ENCODE measurements at places on chromosomes 6 and 20.

GRCh38 chr6:13671548-13672127, 40.0 kb downstream of the RANBP9 start:
- H3K27ac ChIP-seq = no peak overlapping the region
- no peaks in the 10 kb centered on the region for H3K27me3 ChIP-seq
- peaks cover 11% of the 10 kb centered on the region for H3K4me1 ChIP-seq
- no peaks in the 10 kb centered on the region for H3K36me3 ChIP-seq

- H3K4me3 ChIP-seq = no peak overlapping the region
- DNase-seq = no peak
- H3K27ac ChIP-seq = no peak overlapping the region
- H3K4me1 ChIP-seq = peaks cover 10% of the 10 kb centered on the region
- H3K27me3 ChIP-seq = no peaks in the 10 kb centered on the region
These were observed 18.8 kb downstream of the DNMT3B start for GRCh38 chr20:32780749-32781655.

DNA sequence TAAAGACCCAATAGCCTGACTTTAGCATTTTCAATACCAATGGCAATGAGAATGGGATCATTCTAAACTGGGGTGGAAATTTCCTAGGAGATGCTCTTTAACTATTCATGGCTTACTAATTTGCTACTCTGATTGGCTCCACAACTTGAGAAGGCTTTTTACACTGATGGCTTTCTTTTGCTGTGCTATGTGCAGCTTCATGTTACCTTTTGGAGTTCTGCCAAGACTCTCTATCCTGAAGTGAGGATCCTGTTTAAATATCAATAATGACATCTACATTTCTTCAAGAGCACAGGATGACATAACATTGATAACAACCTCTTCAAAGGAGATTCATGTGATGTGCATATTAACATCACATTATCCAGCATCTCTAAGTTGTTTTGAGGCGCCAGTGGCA, 43.4 kb upstream of the SIRPG start:
- H3K36me3 ChIP-seq = no peaks in the 10 kb centered on the region
- H3K27me3 ChIP-seq = peaks cover 5% of the 10 kb centered on the region
- H3K4me3 ChIP-seq = no peak overlapping the region

GRCh38 chr6:149754548-149754947, 5.0 kb downstream of the PCMT1 start:
- no peaks in the 10 kb centered on the region for H3K36me3 ChIP-seq
- H3K27me3 ChIP-seq = no peaks in the 10 kb centered on the region
- DNase-seq = no peak
- H3K4me1 ChIP-seq = peaks cover 26% of the 10 kb centered on the region
- H3K4me3 ChIP-seq = no peak overlapping the region

DNA sequence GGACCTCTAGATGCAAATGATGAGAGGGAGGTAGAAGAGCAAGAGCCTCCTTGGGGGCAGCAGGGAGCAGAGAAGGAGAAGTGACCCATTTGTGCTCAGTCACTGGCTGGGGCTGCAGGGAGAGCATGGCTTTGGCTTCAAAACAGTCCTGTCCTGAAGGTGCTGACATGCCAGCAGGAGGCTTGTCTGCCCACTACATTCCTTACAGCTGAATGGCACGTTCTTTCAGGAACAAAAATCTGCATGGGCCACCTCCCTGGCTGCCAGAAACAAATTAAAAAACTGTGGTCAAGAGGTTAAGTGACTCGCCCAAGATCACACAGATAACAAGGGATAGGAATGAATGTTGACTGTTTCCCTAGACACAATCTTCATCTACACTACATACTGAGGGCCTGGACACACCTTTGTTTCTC, 188.8 kb downstream of the HIVEP2 start:
- no peak overlapping the region for H3K27ac ChIP-seq
- no peak overlapping the region for H3K4me3 ChIP-seq
- peaks cover 56% of the 10 kb centered on the region for H3K36me3 ChIP-seq
- H3K4me1 ChIP-seq = no peaks in the 10 kb centered on the region
- DNase-seq = no peak

DNA sequence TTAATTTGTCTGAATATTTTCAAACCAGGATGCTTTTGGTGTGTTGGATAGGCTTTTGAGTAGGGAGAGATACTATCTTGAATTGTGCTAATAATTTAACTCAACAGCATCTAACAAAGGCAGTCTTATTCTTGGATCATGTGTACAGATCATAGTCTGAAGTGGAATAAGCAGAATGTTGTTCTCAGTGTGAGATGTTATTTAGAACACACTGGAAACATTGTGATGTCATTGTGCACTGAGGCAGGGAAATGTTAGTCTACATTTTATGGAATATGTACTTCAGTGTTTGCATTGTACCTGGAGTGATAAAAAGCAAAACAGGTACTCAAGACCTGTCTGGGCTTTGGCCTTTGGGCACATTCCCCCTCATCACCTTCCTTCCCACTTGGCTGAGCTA, 35.0 kb downstream of the RNF144B start:
- no peaks in the 10 kb centered on the region for H3K27me3 ChIP-seq
- no peak for DNase-seq
- no peaks in the 10 kb centered on the region for H3K36me3 ChIP-seq
- H3K4me3 ChIP-seq = no peak overlapping the region

- no peak for DNase-seq
- H3K36me3 ChIP-seq = no peaks in the 10 kb centered on the region
- no peak overlapping the region for H3K4me3 ChIP-seq
- H3K4me1 ChIP-seq = peaks cover 24% of the 10 kb centered on the region
- H3K27me3 ChIP-seq = no peaks in the 10 kb centered on the region
These were observed 154.1 kb upstream of the SGK1 start for GRCh38 chr6:134472046-134472445.

GRCh38 chr6:29850011-29850553, 22.5 kb downstream of the HLA-G start:
- no peaks in the 10 kb centered on the region for H3K36me3 ChIP-seq
- DNase-seq = no peak

- H3K4me1 ChIP-seq = no peaks in the 10 kb centered on the region
- H3K4me3 ChIP-seq = no peak overlapping the region
- DNase-seq = no peak
- H3K27me3 ChIP-seq = no peaks in the 10 kb centered on the region
- H3K27ac ChIP-seq = no peak overlapping the region
- no peaks in the 10 kb centered on the region for H3K36me3 ChIP-seq
These were observed 49.5 kb downstream of the RPS12 start for GRCh38 chr6:132863895-132864294.

DNA sequence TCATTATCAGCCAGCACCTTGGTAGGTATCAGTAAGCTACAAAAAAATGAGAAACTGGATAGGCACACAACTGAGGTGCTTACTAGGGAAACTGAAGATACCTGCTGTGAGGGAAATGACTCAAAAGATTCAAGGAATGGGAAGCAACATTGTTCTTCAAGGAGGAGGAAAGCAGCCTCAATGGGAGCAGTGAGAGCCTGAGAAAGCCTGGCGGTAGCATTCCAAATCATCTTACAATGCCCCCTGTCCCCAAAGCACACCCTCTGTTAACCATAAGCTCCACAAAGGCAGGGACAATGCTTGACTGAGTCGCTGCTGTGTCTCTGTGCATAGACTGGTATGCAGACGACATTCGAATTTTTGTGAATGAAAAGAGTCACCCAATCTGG, 10.6 kb downstream of the PKHD1 start:
- H3K4me3 ChIP-seq = no peak overlapping the region
- H3K27ac ChIP-seq = no peak overlapping the region
- no peak for DNase-seq
- H3K27me3 ChIP-seq = peaks cover 6% of the 10 kb centered on the region
- no peaks in the 10 kb centered on the region for H3K36me3 ChIP-seq

DNA sequence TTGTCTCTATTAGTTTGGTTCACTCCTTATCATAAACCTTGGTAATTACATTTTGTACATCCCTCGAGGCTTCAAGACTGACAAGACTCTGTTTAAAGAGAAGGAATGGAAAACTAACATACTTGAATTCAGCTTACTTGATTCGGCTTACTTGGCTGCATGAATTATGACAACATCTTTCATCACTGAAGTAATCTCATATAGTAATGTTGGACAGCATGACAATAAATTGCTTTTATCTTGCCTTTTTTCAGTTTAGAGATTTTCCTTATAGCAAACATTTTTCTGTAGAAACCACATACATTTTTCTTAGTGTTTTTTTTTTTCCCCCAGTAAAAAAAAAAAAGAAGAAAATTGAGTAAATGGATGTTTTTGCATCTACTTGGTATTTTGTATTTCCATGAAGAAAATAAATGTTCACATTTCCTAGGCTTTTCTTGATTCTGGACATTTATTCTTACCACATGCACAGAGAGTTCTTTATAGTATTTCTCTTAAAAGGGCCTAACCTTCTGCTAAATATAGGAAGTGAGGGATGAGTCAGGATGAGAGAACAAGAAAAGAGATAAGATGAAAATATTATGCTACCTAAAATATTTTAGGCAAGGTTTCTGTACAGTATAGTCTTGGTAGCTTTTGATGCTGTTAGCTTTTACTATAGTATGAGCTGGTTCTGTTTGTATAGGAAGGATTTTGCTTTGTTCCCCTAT, 101.0 kb upstream of the HDGFL1 start:
- DNase-seq = no peak
- H3K27ac ChIP-seq = no peak overlapping the region
- H3K4me1 ChIP-seq = peaks cover 24% of the 10 kb centered on the region
- no peak overlapping the region for H3K4me3 ChIP-seq

- peaks cover 5% of the 10 kb centered on the region for H3K4me1 ChIP-seq
- H3K4me3 ChIP-seq = no peak overlapping the region
- no peaks in the 10 kb centered on the region for H3K36me3 ChIP-seq
- no peak for DNase-seq
- H3K27ac ChIP-seq = no peak overlapping the region
These were observed 262.1 kb downstream of the FOXC1 start for GRCh38 chr6:1871724-1872315.

DNA sequence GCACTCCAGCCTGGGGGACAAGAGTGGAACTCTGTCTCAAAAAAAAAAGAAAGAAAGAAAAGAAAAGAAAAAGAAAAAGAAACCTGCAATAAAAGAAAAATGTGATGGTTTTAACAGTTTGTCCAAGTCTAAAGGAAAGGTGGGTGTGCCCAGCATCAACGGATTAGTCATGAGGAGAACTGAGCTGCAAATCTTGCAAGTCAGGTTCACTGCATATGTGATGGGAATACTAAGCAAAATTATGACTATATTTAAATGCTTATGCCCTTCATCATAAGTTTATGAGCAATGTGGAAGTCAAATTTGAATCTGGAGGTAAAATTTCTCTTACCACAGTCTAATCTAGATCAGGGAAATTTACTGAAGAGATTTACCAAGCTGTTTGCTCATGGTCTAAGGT, 13.1 kb upstream of the CDK19 start:
- no peak overlapping the region for H3K27ac ChIP-seq
- no peaks in the 10 kb centered on the region for H3K36me3 ChIP-seq
- H3K4me3 ChIP-seq = no peak overlapping the region
- H3K4me1 ChIP-seq = no peaks in the 10 kb centered on the region
- H3K27me3 ChIP-seq = no peaks in the 10 kb centered on the region

DNA sequence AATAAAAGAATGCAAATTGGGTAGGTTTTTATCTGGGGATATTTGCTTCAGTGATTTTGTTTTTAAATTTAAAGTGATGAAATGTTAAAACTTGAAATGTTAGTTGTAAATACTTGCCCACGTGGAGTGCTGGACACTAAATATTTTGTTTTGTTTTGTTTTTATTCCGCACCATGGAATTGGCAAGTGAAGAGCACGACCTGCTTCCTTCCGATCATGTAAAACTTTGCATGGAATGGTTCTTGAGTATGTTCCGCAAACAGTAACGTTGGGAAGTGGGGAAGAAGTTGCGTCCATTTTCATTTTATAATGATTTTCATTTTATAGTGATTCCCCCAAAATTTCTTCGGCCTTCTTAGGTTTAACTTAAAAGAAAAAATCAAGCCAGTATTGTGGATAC, 765 bp downstream of the IRAK1BP1 start:
- DNase-seq = no peak
- H3K4me3 ChIP-seq = peak overlapping the region; percentile 97
- H3K4me1 ChIP-seq = peaks cover 19% of the 10 kb centered on the region
- H3K27ac ChIP-seq = no peak overlapping the region
- no peaks in the 10 kb centered on the region for H3K36me3 ChIP-seq
- H3K27me3 ChIP-seq = no peaks in the 10 kb centered on the region

DNA sequence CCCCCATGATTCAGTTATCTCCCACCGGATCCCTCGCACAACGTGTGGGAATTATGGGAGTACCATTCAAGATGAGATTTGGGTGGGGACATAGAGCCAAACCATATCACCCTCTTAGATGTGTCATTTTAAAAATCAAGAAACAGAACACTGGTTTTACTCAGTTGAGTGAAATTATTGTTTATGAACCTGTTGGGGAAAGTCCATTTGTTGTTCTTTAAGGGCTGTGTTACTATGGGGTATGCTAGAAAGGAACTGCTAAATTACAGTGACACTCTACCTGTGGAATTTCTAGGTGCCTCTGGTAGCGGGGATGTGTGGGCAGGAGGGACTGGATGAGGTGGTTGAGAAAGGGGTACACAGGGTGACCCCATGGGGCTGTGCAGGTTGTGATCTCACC, 28.9 kb downstream of the STX11 start:
- no peaks in the 10 kb centered on the region for H3K4me1 ChIP-seq
- H3K36me3 ChIP-seq = no peaks in the 10 kb centered on the region
- no peak overlapping the region for H3K4me3 ChIP-seq
- no peaks in the 10 kb centered on the region for H3K27me3 ChIP-seq

- no peak for DNase-seq
- no peak overlapping the region for H3K27ac ChIP-seq
- no peaks in the 10 kb centered on the region for H3K36me3 ChIP-seq
- H3K27me3 ChIP-seq = peaks cover 15% of the 10 kb centered on the region
- no peak overlapping the region for H3K4me3 ChIP-seq
These were observed 73.4 kb upstream of the SRSF6 start for GRCh38 chr20:43384101-43384940.

DNA sequence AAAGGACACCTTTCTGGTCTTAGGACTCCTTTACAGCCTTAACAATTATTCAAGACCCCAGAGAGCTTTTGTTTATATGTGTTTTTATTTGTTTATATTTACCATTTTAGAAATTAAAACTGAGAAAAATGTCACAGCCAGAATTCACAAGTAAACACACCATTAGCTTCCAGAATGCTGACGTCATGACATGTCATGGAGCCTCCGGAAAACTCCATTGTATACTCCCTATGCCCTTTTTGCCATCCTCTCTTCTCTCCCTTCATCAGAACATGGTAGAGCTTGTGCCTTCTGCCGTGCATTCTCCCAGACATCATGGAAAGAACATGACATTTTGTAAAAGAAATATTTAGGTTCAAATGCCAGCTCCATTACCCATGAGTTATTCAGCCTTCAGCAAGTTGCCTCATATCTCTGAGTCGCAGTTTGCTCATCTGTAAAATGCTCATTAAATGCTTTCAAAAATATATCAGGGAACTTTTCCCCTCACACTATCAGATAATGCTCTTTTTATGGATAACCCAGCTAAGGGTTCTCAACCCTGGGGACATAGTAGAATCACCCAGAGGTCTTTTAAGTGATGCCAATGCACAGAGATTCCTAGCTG, 27.8 kb downstream of the TNFAIP3 start:
- H3K36me3 ChIP-seq = no peaks in the 10 kb centered on the region
- H3K27ac ChIP-seq = no peak overlapping the region
- peaks cover 15% of the 10 kb centered on the region for H3K4me1 ChIP-seq
- no peak for DNase-seq
- no peak overlapping the region for H3K4me3 ChIP-seq
